ENCODE measurements at places on chromosomes 13 and 19. TPM values are rescaled to one million over a fixed set of nuclear protein-coding genes. Genes with fewer than 3 reads are reported as not detected.

The CCDC169 gene
- total RNA-seq = 6.7 TPM

The KLC3 gene
- total RNA-seq = under 0.01 TPM

The MIA gene
- 0.83 TPM for total RNA-seq

The ATP4A gene
- not detected for total RNA-seq

The ZNF823 gene
- total RNA-seq = 5.4 TPM

The PLPP2 gene
- 76.9 TPM for total RNA-seq

The SRRM5 gene
- total RNA-seq = 0.17 TPM

The ADAMTS10 gene
- total RNA-seq = 11.9 TPM

The CEACAM1 gene
- not detected for total RNA-seq

The TMPRSS9 gene
- not detected for total RNA-seq

The CEACAM4 gene
- not detected for total RNA-seq

The HSPB6 gene
- total RNA-seq = 302 TPM

The ZNF527 gene
- total RNA-seq = 5.5 TPM

The IL27RA gene
- 0.87 TPM for total RNA-seq

The ZNF491 gene
- total RNA-seq = 3.8 TPM

The GJB2 gene
- total RNA-seq = 0.29 TPM

Measured in smooth muscle cell of trachea (primary cell).